ENCODE measurements at places on chromosomes 1 and 21.

- DNase-seq, result no peak
These were observed 32.9 kb upstream of the CLDN8 start for GRCh38 chr21:30248844-30249243.

GRCh38 chr1:162988869-162989268, 80.3 kb upstream of the RGS4 start:
- DNase-seq, result no peak

DNA sequence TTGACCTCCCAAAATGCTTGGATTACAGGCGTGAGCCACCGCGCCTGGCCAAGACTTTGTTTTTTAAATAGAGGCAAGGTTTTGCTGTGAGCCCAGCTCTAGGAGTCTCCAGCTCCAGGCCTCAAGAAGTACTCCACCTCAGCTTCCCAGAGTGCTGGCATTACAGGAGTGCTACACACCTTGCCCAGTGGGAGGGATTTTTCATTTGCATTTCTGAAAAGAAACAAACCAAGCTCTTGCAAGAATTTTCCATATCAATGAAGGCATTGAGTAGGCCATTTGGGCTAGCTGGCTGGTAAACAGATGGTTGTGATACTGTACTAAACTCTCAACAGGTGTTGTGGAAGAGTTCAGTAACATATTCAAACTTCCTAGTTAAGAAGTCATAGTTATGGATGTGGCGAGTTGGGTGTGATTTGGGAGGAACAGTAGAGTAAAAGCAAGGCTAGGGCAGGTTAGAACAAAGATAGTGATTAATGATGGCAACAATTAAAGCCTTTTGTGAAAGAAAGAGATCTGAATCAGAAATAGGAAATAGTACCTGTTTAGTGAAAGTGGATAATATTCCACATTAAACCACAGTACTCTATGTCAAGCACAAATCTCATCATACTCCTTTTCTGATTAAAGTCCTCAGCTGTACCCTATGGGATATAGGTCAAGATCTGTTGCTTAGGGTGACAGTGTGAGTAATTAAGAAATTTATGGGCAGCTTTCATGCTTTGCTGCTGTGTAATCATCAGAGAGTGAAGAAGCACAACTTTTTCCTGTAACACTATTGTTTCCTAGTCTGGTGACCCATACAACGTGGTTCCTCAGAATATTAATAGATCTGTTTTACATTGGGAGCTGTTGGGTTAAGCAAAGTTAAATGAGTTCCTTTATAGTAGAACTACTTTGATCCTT, 10.7 kb downstream of the AKIRIN1 start:
- no peak for DNase-seq

- no peak for DNase-seq
These were observed 7.0 kb upstream of the CELSR2 start for GRCh38 chr1:109242387-109242786.

DNA sequence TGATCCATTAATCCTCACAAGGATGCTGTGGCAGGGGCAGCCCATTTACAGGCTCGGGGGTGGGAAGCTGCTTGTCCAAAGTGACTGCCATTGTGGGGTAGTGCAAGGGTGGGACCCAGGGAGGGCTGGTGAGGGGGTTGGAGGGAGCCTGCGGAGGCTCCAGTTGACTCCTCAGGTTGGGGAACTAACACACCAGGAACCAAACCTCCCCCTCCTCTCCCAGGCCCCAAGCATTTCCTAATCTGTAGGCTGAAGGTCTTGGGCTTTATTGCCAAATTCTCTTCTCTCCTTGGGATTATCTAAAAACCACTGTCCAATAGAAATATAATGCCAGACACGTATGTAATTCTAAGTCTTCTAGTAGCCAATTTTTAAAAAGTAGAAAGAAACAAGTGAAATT, 18.2 kb downstream of the IKBKE start:
- DNase-seq, result no peak

DNA sequence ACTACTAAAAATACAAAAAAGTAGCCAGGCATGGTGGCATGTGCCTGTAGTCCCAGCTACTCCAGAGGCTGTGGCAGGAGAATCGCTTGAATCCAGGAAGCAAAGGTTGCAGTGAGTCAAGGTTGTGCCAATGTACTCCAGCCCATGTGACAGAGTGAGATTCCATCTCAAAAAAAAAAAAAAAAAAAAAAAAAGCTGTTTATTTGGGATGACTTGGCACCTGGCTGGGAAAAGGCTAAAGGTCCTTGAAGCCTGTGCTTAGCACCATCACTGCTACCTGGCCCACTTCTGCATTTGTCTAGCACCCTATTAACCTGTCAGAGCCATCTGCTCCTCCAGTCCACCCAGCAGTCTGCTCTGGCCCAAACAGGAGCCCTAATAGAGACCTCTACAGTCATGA, 25.0 kb downstream of the PRDX6 start:
- DNase-seq, result no peak

- no peak for DNase-seq
These were observed 200.5 kb downstream of the PCP4 start for GRCh38 chr21:40067751-40068150.

- DNase-seq, result no peak
These were observed 4.1 kb upstream of the ANKRD35 start for GRCh38 chr1:145889722-145890121.

DNA sequence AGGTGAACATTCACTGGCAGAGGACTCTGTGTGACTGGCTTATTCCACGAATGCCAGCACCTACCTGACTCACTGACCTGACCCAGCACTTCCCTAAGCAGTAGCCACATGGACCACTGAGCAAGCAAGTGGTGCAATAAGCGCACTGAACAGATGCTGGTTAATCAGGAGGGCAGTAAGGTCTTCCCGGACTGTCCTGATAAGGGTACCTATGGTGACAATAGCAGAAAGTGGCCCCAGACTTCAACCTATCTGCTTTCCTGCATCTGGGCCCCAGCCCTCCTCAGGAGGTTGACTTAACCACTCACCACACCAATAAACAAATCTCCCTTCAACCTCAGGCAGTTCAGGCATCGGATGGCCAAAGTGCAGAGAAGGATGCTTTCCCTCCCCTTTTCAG, 65.7 kb downstream of the SETD4 start:
- DNase-seq, result no peak
